Suppressor macrophage treated with lipopolysaccharide for 1 hour (primary cell): ENCODE measurements at places on chromosomes 1 and 21.
A peak's percentile ranks its signal among the peaks of the same experiment; 100 is the strongest.

DNA sequence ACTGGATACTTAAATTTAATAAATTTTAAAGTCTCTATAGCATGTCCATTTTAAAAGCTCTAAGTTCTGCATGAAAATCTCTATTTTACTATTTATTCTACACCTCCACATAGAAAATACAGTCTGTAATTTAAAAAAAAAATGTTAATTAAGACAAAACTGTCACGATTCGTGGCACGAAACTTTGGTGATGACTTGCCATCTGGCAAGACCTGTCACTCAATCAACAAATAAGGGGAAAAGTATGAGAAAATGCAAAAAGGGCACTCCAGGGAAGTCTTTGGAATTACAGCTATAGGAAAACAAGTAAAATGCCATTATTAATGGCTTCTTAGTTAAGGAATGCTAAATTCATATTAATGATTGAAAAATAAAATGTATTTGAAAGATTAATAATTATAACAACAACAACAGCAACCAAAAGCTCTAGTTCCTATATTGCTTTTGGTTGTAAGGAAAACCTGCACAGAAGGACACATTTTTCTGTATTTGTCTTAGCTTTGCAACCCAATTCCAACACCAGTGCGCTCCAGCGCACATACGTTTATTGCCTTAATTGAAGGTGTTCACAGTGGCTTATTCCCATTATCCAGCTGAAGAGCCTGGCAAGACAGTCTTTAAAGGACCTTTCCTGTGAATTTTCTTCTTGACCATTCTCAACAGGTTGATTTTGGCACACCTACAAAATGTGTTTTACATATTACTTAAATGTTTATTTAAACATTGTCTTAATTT is 107.8 kb downstream of the PLPPR5 start:
- DNase-seq = no peak

- DNase-seq = no peak
These were observed 426.5 kb upstream of the DAB1 start for GRCh38 chr1:57850176-57850940.

- DNase-seq = no peak
These were observed 58.2 kb upstream of the GADD45A start for GRCh38 chr1:67626861-67627235.

DNA sequence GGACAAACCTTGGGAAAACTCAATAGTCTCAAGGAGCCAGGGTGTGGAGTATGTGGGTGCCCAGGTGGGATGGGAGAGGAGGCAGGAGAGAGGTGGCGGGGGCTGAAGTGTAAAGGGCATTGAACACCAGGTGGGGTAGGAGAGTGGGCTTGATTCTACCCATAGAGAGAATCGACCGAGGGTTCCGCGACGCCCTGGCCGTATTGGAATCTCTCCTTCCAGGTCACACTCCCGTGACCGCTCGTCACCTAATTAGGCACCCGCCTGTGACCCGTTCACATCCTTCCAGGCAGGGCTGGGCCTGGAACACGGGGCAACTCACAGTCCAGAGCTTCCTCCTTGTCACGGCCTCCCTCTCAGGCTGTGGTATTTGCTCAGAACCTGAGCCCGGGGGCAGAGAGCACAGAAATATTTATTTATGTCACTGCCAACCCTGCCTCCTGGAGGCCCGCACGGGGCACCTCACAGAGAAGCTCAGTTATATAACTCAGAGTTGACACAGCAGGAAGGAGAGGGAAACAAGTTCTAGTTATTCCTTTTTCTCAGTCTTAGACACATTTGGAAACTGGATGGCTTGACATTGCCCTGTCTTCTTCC is 12.0 kb downstream of the NCMAP start:
- DNase-seq = peak; percentile 52

- no peak for DNase-seq
These were observed 424 bp upstream of the NECAP2 start for GRCh38 chr1:16440131-16440469.

- DNase-seq = no peak
These were observed 18.8 kb upstream of the UBXN10 start for GRCh38 chr1:20167126-20167525.

DNA sequence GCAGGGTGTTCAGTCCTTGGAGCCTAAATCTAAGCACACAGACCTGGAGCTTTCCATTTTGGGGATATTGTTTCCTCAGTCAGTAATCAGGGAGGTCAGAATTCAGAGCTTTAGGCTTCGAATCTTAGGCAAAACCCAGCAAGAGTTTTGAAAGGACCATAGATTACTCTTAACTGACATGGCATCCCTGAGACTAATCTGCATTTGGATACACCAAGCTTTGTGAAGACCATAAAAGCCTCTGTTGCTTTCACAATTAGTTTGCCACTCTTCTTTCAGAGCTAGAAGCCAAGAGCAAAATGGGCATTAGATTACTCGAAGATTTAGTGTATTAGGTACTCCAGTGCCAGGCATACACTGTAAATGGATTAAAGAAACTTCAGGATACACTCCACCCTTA is 131.8 kb upstream of the GREM2 start:
- DNase-seq = no peak

- no peak for DNase-seq
These were observed 96.0 kb downstream of the IGSF21 start for GRCh38 chr1:18203645-18204044.

DNA sequence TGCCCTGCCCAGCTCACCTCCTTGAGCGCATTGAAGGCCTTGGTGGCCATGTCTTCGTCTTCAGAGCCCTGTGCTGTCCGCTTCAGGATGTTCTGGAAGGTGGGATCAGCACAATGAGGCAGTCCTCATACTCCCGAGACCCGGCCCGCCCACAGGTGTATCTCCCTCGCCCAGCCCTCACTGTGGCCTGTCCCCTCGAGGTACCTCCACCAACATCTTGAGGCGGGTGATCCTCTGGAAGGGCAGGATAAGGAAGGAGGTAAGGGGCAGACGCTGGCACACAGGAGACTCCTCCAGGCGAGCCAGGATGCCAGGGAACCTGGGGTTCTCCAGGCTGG is 7.1 kb downstream of the ARHGEF19 start:
- DNase-seq = no peak

DNA sequence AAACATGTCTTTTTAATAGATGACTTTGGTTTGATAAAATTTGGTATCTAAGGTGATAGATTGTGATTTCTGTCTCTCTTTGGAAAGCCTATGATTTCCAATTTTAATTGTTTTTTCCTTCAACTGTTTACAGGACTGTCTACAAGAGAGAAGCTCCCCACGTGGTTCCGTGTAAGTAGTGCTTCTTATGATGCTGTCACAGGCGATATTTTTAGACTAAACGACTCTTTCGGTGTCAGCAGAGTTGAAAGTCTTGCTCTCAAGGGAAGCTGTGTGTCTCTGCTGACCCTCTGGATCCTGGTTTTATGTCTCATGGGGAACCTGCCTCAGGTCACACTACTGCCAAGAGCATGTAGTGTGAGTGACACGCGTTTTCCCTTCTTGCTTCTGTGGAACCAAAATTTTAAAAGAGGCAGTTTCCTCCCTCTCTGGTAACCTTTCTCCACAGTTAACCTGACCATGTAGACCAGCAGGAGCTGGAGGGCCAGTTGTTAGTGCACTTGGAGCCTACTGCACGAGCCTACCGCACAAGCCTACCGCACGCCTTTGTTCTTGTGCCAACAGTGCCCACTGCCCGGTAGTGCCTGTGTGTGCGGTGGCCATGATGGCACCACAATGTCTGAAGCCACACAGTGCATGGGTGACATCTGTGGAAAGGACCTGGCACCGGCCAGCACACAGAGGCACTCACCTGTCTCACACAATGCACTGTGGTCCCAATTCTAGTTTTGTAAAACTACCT is 91.9 kb downstream of the PCBP3 start:
- DNase-seq = no peak

GRCh38 chr1:25917996-25918395 is 11.8 kb upstream of the STMN1 start:
- DNase-seq = no peak

- no peak for DNase-seq
These were observed 67.8 kb downstream of the ITPKB start for GRCh38 chr1:226671277-226671676.

DNA sequence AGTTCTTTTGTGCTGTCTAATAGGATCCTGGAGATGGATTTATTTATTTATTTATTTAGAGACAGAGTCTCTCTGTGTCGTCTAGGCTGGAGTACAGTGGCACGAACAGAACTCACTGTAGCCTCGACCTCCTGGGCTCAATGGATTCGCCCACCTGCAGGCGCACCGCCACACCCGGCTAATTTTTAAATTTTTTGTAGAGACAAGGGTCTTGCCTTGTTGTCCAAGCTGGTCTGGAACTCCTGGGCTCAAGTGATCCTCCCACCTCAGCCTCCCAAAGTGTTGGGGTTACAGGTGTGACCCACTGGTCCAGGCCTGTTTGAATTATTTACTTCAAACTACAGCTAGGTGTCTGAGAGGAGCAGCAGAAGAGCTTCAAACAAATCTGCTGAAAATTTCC is 9.6 kb upstream of the SPEN start:
- DNase-seq = no peak

DNA sequence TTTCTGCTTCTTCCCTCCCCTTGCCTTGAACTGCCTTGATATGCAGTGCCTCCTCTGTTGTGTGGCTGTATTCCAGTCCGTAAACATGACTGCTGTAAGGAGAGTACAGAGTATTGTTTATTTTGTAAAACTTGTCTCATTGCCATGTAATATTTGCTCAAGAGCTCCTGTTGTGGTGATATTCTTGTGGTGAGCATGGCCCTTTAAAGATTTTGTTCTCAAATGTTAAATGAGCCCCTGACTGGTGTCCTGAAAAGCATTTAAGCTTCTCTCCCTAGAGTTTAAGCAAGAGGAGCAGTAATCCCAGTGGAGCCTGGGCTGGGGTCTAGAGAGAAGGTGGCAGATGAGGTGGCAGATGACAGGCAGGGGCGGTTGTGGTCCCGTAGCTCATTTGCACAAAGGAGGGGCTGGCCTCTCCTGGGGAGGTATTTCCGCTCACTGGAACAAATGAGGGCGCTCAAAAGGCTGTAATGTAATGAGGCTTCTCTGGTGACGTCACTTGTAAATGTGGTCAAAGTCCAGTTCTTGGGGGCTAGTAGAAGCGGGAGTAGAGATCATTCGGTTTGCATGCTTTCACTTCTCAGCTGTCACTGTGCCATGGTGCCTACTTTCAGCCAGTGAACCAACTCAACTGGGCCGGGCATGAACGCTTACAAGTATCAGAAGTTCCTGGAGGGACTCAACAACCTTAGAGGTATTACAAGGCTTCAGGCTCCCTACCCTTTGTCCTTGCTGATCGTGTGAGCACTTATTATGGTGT is 46.0 kb upstream of the MACF1 start:
- no peak for DNase-seq

DNA sequence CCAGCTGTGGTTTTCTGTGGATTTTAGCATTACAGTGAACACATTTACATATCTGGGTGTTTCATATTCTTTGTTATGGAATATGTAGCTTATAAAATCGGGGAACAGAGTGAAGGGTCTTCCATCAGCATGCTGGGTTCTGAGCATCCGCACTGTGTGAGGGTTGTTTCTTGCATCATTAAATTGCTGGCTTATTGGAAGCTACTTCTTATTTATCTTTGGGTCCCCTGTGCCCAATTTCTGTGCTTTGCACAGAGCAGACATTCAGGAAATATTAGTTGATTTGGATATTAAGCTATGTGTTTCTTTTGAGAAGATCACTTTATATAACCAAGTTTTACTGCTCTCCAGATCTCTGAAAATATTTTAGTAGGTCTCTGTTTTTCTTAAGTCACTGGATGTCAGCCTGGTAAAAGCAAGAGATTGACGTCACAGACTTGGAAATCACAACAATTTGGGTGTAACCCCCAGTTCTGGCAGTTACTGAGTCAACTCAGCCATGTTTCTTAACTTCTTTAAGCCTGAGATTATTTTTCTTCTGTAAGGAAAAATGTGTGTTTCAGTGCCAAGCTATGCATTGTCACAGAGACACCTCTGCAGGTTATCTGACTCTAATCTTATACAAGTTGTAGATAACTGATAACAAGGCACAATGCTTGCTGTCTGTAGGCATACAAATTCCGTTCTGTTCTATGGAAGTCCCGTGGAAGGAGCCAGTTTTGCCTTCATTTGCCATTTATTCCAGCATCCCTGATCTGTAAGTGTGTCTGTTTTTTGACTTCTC is 258.3 kb upstream of the KAZN start:
- DNase-seq = no peak

DNA sequence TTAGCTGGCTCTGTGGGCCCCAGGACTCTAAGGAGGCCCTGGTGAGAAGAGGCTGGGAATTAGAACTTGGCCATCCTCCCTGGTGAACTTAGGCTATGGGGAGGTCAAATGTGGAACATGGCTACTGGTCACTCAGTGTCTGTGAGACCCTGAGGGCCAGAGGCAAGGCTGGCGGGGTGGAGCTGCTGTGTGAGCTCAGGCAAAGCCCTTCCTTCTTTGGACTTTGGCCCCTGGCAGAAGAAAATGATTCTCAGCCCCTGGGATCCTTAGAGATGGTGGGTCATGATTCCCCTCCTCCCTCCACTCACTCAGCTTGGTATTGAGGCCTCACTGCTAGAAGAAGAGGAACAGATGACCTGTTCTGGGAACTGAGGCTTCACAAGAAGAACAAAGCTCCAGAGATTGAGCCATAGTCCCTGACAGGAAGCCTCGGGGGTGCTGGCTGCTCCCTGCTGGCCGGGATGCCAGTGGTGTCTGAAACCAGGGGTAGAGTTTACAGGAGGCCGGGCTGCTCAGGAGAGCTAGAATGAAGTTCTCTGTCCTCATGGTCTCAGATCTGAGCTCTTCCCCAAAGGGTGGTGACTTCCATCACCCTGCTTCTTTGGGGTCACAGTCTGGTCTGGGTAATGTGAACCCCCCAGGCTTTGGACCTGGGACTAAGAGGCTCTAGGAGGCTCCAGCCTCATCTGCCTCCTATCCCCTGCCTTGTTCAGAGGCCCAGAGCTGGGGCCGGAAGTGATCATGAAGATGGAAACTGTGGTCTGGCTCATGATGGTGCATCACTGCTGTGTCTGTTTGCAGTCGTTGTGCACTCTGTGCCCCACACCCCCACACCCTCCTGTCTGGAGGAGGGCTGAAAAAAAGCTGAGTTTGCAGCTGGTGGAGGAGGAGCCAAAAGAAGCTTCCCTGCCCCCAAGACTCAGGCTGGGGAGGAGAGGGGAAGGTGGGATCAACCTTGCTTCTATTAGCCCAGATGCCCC is 905 bp downstream of the BTBD19 start:
- peak; percentile 91 for DNase-seq

DNA sequence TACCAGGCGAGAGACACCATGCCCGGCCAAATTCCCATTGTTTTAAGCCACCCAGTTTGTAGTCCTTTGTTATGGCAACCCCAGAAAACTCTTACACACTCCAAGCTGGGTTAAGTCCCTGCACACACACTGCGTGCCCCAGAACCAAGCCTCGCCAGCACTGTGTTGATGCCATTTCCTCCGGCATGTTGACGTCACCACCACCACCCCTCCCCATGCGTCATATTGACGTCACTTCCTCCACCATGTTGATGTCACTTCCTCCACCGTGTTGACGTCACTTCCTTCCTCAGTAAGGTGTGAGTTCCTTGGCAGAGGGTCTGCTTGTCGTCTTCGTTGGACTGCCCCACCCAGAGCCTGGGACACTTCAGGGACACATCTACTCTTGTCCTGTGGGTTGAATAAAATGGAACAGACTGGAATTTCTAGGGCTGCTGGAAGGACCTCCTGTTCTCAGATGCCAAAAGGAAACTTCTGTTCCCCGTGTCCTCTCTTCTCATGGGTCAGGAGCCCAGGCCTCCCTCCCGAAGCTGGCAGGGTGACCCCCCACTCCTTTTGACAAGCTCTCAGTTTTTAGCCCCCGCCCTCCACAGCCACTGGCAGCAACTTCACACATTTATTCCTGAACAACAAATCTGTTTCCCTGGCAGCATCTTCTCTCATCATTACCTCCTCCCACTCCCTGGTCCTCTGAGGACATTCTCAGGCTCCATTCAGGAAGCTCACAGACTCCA is 643.3 kb downstream of the NPHP4 start:
- DNase-seq = no peak
